LoVo (cell line): ENCODE measurements at places on chromosomes 3 and 15.

GRCh38 chr3:57098418-57099310 lies 38.2 kb downstream of the SPATA12 start:
- DNase-seq: no peak

DNA sequence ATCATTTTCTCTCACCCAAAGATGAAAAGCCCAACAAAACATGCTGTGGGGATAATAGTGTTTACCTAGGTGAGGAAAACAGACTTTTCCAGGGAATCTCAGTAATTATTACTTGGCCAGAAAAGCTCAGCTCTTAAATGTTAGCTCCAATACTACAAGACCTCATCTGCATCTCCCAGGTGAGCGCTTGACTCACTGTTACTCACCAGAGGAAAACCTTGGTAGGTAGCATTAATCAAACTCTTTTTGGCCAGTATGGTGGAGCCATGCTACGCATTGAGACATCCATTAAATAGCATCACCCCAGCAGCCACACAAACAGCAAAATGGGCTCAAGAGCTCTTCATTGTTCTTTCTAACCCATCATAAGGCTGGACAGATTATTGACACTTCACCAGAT lies 99.0 kb downstream of the TIGIT start:
- DNase-seq: no peak

- no peak for DNase-seq
Measured at GRCh38 chr3:8210882-8211341, 290.7 kb upstream of the LMCD1 start.

DNA sequence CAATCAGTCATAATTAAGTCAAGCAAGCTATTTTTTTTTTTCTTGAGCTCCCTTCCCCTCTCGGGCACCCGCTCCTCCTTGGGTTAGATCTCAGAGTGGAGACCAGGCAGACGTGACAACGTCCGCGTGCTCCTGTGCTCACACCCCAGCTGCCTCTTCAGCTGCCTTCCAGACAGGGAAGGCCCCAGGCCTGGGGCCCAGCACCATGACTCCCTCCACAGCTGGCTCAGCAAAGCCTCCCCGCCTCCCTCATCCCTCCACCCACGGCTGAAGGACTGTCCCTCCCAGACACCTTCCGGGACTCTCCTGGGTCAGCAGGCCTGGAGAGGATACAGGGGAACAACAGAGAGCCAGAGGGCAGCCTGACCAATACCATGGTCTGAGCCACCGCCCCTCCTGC lies 87.9 kb upstream of the LINGO1 start:
- no peak for DNase-seq

GRCh38 chr3:14280326-14280725 lies 101.7 kb downstream of the LSM3 start:
- no peak for DNase-seq

DNA sequence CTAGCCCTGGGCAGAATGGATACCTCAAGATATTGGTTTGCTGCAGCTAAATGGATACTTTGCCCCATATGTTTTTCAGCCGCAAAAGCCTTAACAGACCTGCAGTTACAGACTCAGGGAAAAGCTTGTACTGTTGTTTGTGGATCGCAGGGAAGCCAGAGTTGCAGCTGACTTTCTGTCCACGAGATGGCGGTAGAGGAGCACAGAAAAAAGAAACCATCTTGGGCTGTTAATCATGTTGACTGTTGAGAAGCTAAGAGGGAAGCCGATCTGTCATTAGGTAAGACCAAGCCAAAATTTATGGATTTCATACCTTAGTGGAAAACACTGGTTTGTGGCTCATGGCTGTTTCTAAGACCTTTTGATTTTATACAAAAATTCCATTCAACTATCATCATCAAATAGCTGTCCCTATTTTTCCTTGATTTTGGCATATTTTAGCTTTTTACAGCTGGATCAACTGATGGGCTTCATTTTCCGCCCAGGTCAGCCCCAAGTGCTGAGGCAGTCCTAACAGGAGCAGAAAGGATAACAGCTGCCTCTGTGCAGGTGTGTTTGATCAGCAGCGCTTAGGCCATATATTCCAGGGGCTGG lies 205.7 kb upstream of the ZPLD1 start:
- DNase-seq: peak; percentile 76

DNA sequence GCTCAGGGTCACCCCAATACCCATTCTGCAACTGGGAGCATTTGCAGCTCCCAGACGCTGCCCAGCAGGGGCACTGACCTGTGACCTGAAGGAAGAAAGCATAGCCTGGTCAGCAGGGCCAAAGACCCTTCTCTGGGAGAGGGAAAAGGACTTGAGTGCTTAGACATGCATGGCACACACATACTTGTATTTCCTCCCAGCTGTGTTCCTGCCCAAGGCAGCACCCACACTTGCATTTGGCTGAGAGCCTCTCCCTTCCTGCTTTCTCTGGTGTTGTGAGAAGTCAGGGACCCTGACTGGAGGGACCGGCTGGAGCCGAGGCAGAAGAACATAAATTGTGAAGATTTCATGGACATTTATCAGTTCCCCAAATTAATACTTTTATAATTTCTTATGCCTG lies 7.2 kb upstream of the LAMB2 start:
- no peak for DNase-seq

DNA sequence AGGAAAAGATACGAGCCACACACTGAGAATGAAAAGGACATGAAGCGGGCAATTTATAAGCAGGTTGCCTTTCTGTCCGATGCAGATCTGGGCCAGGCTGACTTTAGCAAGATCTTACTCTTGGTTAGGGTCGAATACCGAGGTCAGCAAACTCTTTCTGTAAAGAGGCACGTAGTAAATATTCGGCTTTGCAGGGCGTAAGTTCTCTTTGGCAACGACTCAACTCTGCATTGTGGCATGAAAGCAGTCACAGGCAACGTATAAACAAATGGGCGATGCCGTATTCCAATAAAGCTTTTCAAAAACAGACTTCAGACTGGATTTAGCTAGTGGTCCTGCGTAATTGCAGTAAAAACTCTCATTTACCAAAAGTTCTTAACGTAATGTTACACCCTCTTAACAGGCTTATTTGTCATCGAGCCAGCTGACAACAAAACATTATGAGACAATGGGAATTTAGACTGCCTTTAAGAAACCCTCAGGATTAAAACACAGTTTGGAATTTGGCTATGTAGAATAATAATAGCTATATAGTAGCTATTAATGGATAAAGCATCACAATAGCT lies 13.1 kb upstream of the RPL35A start:
- no peak for DNase-seq

GRCh38 chr15:49946681-49947080 lies 172.4 kb downstream of the ATP8B4 start:
- DNase-seq: no peak

- DNase-seq: peak; percentile 53
Measured at GRCh38 chr15:70569091-70569713, 194.2 kb downstream of the UACA start.

DNA sequence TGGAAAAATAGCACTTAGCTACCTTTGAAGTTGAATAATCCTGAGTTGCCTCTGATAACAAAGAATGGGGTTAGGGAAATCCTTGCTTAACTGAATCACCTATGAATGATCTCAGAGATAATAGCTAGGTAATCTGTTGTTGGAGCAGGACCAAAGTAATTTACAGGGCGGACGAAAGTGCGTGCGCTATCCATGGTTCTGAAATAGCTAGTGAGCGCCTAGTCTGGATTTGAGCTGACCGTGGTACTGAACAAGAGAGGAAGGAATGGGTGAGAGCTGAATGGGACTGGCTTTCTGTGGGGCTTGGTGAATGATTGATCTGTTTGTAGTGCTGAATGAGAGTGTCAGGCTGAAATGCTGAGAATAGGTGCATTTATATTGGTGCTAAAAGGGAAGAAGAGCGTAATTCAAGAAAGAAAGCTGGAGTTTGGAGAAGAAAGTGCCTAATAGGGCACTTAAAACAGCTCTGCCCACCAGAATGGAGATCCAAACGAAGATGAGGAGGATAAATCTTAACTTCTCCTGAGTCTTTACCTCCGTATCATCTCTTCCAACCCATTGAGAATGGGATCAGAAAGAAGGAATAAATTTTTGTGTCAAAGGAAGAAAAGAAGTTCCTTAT lies 10.1 kb downstream of the SCN10A start:
- peak; percentile 82 for DNase-seq

DNA sequence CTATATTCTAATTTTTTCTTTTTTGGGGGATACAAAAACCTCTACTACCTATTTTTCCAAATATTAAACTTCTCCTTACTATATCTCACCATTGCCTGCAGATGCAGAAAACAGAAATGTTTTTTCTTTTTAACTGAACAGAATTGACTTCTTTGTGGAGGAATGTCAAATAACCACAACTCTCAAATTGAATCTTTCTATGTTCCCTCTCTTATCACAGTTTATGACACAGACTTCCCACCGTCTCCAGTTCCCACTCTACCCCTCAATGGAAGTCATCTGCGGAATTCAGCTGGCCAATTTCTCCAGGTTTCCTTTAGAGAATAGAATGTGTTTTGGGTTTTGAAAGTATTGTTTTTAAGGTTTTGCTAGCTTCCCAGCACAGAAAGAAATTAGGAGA lies 77.0 kb downstream of the NR2F2 start:
- no peak for DNase-seq

GRCh38 chr3:80355144-80355543 lies 587.3 kb upstream of the ROBO1 start:
- DNase-seq: no peak

- no peak for DNase-seq
Measured at GRCh38 chr3:145639003-145639606, 521.9 kb downstream of the PLOD2 start.

GRCh38 chr3:43153216-43154083 lies 47.6 kb upstream of the POMGNT2 start:
- DNase-seq: no peak

- DNase-seq: no peak
Measured at GRCh38 chr3:127483902-127484591, 106.5 kb downstream of the TPRA1 start.

DNA sequence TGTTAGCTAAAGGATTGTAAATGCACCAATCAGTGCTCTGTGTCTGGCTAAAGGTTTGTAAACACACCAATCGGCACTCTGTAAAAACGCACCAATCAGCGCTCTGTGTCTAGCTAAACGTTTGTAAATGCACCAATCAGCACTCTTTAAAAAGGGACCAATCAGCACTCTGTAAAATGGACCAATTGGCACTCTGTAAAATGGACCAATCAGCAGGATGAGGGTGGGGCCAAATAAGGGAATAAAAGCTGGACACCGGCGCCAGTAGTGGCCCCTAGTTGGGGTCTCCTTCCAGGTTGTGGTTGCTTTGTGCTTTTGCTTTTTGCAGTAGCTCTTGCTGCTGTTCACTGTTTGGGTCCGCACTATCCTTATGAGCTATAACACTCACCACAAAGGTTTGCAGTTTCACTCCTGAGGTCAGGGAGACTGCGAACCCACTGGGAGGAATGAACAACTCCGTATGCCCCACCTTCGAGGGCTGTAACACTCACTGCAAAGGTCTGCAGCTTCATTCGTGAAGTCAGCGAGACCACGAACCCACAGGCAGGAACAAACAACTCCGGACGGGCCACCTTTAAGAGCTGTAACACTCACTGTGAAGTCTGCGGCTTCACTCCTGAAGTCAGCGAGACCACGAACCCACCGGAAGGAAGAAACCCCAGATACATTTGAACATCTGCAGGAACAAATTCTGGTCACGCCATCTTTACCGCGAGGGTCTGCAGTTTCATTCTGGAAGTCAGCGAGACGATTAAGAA lies 1.1 kb upstream of the SUCLG2 start:
- no peak for DNase-seq
